ENCODE measurements at places on chromosomes 1 and 21.

- no peak for DNase-seq
Measured at GRCh38 chr1:41454406-41454805, 30.1 kb downstream of the EDN2 start.

DNA sequence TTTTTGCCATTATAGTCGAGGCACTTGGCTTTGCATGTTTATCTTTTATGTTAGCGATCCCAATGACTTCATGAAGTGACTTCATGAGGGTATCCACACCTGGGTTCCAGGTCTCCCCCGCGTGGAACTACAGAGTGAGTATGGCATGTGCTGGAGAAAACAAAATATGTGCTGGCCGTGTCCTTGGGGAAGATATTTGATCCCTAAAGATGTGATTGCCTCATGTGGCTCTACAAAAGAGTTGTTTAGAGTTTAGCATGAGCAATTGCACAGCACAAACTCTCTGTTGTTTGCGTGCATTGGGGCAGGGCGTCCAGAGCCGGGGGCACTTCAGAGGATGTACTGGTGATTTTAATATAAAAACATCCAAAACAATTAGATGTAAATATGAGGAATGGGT is 4.8 kb downstream of the IL10RB start:
- no peak for DNase-seq

DNA sequence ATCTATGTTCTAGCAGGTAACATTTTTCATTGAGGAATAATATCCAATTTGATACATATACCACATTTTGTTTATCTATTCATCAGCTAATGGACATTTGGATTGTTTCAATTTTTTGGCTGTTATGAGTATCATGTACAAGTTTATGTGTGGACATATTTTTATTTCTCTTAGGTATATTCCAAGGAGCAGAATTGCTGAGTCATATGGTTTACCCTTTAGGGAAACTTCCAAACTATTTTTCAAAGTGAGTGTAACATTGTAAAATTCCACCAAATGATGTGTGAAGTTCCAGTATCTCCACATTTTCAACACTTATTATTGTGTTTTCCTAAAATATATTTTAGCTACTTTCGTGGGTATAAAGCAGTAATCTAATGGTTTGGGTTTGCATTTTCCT is 1789.9 kb downstream of the MRPL39 start:
- DNase-seq: no peak

DNA sequence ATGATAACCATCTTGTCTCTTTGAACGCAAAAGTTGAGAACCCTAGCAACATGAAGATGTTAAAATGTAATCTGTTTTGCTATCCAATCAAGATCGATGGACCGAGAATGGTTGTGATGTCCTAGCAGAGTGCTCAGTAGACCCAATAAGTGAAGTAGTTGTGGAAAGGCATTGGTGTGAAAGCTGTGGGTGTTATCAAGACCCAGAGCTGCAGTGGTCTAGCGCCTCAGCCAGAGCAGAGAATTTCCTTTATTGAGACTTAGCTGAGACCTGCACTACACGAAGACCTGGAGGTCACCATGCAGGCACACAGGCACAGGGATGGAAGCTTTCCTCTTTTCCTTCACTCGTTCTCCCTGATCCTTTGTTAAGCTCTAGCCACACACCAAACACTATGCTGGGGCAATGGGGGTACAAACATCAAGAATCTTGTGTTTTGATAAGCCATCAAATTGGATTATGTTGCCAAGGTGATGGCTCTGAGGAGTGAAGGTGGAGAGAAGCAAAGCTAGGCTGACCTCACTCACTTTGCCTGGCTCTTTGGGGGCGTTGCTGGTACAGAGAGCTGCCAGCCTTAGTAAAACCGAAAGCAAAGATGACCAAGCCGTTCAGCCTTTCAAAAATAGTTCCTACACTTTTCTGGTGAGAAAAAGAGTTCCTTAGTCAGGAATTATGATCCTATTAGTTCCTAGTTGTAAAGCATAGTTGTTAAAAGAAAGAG is 24.1 kb downstream of the METTL13 start:
- no peak for DNase-seq

DNA sequence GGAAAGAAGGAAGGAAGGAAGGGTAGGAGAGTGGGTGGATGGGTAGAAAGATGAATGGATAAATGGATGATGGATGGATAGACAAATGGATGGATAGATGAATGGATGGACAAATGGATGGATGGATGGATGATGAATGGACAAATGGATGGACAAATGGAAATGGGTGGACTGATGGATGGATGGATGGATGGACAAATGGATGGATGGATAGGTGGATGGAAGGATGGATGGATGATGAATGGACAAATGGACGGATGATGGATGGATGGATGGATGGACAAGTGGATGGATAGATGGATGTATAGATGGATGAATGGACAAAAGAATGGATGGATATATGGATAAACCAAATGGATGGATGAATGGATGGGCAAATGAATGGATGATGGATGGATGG is 30.5 kb downstream of the CHD5 start:
- DNase-seq: no peak

- no peak for DNase-seq
Measured at GRCh38 chr1:155209312-155209721, 822 bp downstream of the MTX1 start.

- peak; percentile 85 for DNase-seq
Measured at GRCh38 chr21:38244885-38245869, 11.6 kb upstream of the KCNJ15 start.

DNA sequence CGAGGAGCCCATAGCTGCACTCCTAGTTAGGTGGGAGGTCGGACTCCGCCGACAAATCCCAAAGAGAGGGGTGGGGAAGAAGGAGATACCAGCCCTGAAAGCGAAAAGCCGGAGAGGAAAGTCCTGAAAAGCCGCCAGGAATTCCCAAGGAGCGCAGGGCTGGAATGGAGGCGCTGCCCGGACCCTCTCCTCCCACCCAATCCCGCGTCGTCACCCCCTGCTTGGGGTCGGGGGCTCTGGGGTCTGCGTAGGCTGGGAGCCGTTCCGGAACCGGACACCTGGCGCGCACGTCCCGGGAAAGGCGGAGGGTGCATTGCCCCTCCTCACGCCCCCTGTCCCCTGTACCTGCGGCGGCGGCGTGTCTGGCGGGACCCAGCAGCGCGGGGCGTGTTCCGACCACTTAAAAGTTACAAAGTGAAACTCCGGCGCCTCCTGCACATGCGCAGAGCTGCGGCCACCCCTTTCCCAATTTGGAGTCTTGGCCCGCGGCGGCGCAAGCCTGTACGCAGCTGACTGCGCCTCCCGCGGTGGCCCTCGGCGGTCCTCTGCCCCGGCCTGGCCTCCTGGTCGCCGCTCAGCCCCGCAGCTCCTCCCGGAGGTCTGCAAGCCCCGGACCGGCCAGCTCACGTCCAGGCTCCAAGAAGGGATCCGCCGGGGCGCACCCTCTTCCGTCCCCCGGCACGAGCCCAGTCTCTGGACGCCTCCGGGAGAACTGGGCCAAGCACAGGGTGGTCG is at the start of gene TMEM63A:
TMEM63A (minus strand) TSS at position 422 of the 735 bp plus-strand sequence. CDS start 4,800 bp downstream, outside the sequence.
- peak; percentile 26 for DNase-seq

DNA sequence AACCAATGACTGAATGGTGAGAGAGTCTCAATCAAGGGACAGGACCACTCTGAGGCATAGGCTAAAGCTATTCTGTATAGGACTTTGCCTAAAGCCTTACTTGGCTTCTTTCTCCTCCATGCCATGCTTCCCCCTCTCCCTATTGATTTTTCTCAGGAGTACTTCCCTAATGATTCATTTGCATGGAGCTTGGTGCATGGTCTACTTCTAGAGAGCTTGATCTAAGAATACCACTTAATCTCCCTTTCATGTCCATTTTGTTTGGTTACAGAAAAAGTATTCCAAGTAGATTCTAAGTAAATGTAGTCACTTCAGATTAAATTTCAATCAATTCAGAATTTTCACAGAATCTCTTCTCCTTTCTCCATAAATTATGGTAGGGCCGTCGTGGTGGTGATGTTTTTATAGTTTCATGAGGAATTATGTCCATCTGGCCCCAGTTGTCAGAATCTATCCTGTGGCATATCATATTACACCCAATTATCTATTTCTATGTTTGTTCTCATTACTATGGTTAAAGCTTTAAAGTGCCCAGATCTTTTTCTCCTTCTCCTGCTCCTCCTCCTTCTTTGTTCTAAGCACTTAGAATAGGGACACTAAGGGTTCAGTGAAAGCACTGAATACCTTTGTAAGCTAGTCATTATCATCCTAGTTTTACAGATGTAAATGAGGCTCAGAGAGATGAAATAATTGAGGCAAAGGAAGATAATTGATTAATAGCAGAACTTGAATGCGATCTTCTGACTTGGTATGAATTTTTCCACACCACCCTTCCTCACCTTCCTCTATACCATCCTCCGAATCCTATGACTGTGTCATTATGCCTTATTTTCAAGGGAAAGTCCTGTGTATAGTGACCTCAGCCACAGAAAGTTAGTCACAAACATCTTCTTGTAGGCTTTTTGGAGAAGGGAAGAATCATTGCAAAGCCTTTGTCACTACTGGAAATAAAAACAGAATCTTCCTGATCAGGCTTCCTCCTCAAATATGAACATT is 85.6 kb upstream of the ZRANB2 start:
- DNase-seq: no peak

GRCh38 chr1:35287807-35288640 is 19.5 kb downstream of the ZMYM4 start:
- peak; percentile 53 for DNase-seq

DNA sequence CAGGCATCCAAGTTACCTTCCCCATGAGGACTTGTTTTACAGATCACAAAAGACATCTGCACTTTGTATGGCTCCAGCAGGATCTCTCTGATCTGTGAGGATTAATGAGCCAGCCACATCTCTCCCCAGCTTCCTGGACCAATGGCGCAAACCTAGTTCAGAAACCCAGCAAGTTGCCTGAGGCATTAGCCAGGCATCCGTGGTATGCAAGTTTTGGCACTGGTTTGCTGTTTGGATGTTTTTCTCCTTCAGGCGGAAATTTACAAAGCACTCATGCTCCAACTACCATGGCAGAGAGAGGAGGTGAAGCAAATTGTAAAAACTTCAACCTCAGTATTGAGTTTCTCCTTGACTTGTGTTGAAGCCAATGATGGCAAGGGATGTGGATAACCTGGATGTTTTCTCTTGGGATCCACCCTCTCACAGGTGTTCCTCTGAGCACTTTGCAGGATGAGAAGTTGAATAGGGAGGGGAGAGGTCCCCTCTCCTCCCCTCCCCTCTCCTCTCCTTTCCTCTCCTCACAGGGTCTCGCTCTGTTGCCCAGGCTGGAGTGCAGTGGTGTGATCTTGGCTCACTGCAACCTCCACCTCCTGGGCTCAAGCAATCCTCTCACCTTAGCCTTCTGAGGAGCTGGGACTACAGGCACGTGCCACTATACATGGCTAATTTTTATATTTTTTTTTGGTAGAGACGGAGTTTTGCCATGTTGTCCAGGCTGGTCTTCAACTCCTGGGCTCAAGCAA is 25.6 kb upstream of the ENO1 start:
- DNase-seq: peak; percentile 97

- no peak for DNase-seq
Measured at GRCh38 chr1:216531263-216532239, 108.3 kb upstream of the USH2A start.

DNA sequence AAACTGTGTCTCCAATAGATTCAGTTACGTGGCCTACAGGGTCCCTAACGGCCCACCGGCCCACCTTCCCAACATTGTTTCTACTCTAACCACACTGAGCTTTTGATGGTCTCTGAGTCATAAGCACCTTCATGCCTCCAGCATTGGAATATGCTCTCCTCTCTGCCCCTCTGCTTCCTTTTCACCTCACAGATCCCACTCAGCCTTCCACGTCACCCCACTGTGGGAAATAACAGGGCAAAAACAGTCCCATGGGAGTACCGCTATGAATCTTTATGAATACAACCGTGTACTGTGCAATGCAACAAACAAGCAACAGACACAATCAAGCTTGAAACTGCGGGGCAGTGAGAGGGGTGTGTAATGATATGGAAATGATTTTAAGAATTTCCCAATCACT is 5.3 kb upstream of the SARS1 start:
- no peak for DNase-seq

GRCh38 chr1:29749024-29749945 is 513.0 kb downstream of the PTPRU start:
- DNase-seq: no peak

DNA sequence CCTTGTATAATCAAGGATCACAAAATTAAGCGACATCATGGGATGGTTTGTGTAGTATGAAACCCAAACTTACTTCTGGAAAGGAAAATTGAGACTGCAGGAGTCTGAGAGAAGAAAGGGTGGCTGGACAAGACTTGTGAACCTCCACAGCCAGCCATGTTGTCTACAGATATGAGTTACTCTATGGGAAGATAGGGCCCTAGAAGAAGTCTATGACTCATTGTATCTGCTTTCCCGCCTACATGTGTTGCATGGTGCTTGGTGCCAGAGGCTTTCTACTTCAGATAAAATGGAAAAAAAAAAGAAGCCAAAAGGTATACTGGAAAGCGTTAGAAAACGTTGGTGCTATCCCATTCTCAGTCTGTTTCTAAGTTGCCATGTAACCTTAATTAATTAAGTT is 18.7 kb upstream of the OR6N2 start:
- no peak for DNase-seq

- DNase-seq: no peak
Measured at GRCh38 chr1:41891199-41891896, 27.4 kb downstream of the HIVEP3 start.

DNA sequence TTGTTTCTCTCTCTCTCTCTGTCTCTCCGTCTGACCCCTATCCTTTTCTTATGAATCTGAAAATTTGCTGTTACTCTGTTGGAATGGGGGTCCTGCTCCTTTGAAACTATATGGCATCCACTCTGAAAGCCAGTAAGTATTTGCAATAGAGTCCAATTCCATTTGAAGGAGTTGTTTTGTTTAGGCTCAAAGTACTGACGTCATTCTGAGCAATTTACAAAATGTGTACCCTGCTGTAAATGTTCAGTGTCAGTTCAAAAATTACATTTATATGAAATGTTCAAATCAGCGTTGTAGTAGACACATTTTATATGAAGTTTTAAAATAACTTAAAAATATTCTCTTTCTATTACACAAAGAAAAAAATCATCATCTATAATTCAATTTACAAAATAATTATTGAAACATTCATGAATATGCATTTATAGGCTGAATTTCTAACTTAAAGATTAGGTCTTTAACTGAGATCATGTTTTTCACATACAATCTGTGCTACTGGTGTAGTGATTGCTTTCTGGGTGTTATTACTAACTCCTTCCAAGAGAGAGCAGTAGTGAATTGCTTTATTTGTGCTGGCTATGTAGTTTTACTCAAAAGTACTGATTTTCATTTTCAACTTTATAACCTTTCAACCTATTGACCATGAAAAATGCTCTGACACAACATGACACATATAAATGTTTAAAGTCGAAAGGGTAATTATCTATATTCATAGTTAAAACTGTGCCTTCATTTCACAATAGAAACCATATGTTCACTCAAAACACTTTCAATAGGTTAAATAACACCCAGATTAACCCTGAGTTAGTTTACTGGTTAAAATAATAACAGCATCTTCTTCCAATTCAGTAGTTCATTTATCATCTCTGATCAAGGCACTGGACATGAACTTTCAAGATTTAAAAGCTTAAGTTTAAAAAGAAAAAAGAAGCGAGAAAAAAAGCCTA is 253.1 kb upstream of the ADGRL4 start:
- peak; percentile 24 for DNase-seq

DNA sequence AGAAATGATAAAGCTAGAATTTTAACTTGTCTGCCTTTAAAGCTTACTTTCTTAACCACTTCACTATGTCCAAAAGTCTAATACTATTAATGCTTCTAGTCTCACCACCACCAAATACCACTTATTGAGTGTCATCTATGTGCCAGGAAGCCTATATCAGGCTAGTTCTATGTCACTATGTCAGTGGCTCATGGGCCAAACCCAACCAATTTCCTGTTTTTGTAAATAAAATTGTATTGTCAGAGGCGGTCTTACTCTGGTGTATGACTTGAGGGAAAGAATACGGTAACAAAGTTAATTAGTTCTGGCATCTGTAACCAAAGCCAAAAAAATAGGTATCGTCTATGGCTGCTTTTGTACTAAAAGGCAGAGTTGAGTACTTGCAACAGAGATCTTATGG is 14.8 kb downstream of the F5 start:
- DNase-seq: no peak

All from GM04503 (cell line).